ENCODE measurements at places on chromosomes 3 and 15. TPM values are rescaled to one million over a fixed set of nuclear protein-coding genes. Genes with fewer than 3 reads are reported as not detected.

Gene UBA7
- total RNA-seq: 41.9 TPM

- H3K4me1 ChIP-seq: peaks cover 24% of the 10 kb centered on the region
- H3K4me3 ChIP-seq: peak within 1 kb of the TSS; percentile 77
- H3K36me3 ChIP-seq: no peaks in the 10 kb centered on the region
- no peaks in the 10 kb centered on the region for H3K27me3 ChIP-seq
- DNase-seq: peak; percentile 99
- H3K27ac ChIP-seq: peak within 1 kb of the TSS; percentile 90
These were observed at the start of gene ADAM10 for GRCh38 chr15:58749532-58750337. Gene ADAM10, minus strand, starts transcription at chr15:58749707. Its CDS starts 173 bp downstream, at chr15:58749534.

DNA sequence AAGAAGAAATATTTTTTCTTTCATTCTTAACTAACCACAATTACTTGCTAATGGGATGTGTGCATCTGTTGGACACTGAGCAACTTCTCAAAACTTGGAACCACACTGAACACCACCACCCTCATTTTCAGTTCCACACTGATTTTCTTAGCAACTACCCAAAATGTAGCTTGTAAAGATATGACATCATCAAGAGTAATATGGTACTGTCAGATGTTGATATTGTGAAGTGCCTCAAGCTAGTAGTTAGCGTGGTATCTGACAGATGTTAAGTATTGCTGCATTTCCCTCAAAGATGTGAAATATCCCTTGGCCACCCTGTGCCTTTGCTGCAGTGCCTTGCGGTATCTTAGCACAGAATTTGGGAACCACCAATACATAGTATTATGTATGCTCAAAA lies 9.3 kb downstream of the RFTN1 start:
- H3K27ac ChIP-seq: no peak overlapping the region
- H3K4me1 ChIP-seq: no peaks in the 10 kb centered on the region
- H3K27me3 ChIP-seq: no peaks in the 10 kb centered on the region
- H3K36me3 ChIP-seq: no peaks in the 10 kb centered on the region
- DNase-seq: no peak

- no peaks in the 10 kb centered on the region for H3K36me3 ChIP-seq
- H3K4me3 ChIP-seq: no peak overlapping the region
- peaks cover 34% of the 10 kb centered on the region for H3K4me1 ChIP-seq
- no peak overlapping the region for H3K27ac ChIP-seq
- DNase-seq: no peak
- no peaks in the 10 kb centered on the region for H3K27me3 ChIP-seq
These were observed 22.9 kb downstream of the ANP32A start for GRCh38 chr15:68797599-68798345.

Gene BNIP2
- total RNA-seq: 90.1 TPM

- no peaks in the 10 kb centered on the region for H3K36me3 ChIP-seq
- no peak overlapping the region for H3K4me3 ChIP-seq
- H3K27me3 ChIP-seq: peaks cover 6% of the 10 kb centered on the region
- DNase-seq: no peak
- no peaks in the 10 kb centered on the region for H3K4me1 ChIP-seq
- H3K27ac ChIP-seq: no peak overlapping the region
These were observed 75.6 kb downstream of the IQCH start for GRCh38 chr15:67329984-67330733.

Gene DHX30
- 86.9 TPM for total RNA-seq

GRCh38 chr3:47469616-47470015 lies 6.1 kb downstream of the SCAP start:
- no peaks in the 10 kb centered on the region for H3K27me3 ChIP-seq
- DNase-seq: no peak
- H3K36me3 ChIP-seq: no peaks in the 10 kb centered on the region
- H3K27ac ChIP-seq: no peak overlapping the region
- no peak overlapping the region for H3K4me3 ChIP-seq

DNA sequence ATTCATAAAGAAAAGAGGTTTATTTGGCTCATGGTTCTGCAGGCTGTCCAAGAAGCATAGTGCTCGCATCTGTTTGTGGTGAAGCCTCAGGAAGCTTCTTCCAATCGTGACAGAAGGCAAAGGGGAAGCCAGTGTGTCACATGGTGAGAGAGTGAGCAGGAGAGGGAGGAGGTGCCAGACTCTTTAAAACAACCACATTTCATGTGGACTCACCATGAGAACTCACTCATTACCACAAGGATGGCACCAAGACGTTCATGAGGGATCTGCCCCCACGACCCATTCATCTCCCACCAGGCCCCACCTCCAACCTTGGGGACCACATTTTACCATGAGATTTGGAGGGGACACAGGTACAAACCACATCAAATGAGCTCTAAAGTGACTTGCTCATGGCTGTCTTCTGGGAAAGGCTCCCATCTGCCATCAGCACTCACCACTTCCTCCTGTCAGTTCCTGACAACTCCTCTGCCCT lies 327.3 kb upstream of the TLE3 start:
- no peak overlapping the region for H3K27ac ChIP-seq
- no peak overlapping the region for H3K4me3 ChIP-seq
- DNase-seq: no peak
- peaks cover 4% of the 10 kb centered on the region for H3K27me3 ChIP-seq
- no peaks in the 10 kb centered on the region for H3K36me3 ChIP-seq

Gene ZNF197
- 7.1 TPM for total RNA-seq

DNA sequence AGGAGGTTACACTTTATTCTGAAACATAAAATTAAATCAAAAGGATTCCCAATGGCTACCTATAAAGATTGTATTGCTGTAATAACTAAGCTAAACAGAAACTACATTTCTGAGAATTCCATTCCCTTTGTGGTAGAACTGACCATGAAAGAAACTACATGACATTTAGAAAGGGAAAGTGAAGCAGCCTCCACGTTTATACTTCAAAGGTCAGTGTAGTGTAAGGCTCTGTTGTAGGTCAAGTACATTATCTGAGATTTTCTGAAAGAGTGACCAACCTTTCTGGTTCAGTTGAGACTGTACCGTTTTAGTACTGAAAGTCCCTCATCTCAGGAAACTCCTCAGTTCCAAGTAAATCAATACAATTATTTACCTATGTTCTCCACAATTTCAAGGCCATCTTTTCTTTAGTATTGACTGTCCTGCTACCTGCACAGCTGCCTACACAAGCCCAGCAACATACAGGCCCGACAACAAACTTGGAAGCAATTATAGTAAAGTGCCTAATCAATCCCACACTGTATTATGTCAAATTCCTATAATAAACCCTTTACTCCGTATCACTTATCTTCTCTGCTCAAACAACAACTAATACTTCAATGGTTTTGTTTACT lies 343.0 kb downstream of the PLOD2 start:
- H3K36me3 ChIP-seq: no peaks in the 10 kb centered on the region
- H3K4me1 ChIP-seq: no peaks in the 10 kb centered on the region
- H3K27ac ChIP-seq: no peak overlapping the region
- H3K4me3 ChIP-seq: no peak overlapping the region

Gene C15orf62
- 0.38 TPM for total RNA-seq

Gene SI
- total RNA-seq: not detected

DNA sequence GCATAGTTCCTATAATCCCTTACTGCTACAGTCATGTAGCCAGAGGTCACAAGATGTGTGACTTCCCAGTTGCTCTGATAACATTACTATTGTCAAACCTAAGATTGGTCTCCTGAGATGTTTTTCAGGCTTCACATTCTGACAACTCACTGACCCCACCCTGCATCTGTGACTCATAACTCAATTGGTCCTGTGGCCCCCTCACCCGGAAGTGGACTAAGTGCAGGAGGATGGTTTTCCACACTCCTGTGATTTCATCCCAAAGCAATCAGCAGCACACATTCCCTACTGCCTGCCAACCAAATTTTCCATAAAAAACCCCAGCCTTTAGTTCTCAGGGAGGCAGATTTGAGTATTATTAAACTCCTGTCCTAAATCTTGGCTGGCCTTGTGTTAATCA lies 564.9 kb upstream of the ZNF385D start:
- H3K4me1 ChIP-seq: no peaks in the 10 kb centered on the region
- DNase-seq: no peak
- no peak overlapping the region for H3K27ac ChIP-seq
- no peaks in the 10 kb centered on the region for H3K36me3 ChIP-seq

- peaks cover 31% of the 10 kb centered on the region for H3K4me1 ChIP-seq
- peak overlapping the region; percentile 42 for H3K27ac ChIP-seq
- no peaks in the 10 kb centered on the region for H3K36me3 ChIP-seq
- no peaks in the 10 kb centered on the region for H3K27me3 ChIP-seq
These were observed 1.0 kb downstream of the UBE2E1 start for GRCh38 chr3:23806534-23807423.

DNA sequence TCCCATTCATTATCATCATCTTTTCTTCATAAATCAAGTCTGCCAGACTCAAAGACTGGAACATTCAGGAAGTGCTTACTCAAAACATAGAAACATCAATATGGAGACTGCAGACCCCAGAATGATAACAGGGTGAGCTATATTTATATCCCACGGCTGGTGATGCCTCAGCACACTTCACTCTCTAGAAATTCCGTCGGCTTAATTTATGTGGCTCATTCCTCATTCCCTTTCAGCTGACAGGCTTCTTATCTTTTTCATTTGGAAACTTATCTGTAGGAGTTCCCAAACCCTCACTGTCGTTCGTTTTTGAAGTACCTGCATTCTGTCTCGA lies 45.5 kb downstream of the RFTN1 start:
- no peaks in the 10 kb centered on the region for H3K27me3 ChIP-seq
- no peak for DNase-seq
- peak overlapping the region; percentile 78 for H3K27ac ChIP-seq
- no peaks in the 10 kb centered on the region for H3K36me3 ChIP-seq

Gene LEKR1
- 0.21 TPM for total RNA-seq

DNA sequence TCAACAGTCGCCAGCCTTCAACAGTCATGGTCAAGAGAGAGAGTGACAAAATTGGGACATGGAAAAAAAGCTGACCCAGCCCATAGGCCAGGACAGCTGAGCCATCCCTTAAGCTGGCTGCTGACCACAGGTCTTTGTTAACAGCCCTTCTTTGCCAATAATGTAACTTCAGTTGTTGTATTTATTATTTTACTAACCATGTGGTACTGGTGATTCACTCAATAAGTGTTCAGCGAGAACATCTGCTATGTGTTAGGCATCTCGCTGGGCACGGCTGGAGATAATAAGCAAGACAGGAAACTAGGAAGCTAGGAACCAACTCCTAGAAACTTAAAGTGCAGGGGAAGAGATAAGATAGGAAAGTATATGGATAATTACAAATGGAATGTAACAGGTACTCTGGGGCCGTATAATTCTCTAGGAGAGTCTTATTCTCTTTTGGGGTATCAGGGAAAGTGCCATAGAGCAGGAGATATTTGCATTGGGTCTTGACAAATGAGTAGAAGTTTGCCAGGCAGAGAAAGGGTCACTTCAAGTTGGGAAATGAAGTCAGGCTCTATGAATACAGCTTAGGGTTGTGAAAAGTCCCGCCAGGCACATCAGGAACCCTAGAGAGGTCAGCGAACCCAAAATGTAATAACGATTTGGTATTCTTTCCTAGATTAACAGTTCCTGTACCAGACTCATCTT lies 84.0 kb upstream of the TRA2B start:
- no peak overlapping the region for H3K4me3 ChIP-seq
- no peaks in the 10 kb centered on the region for H3K4me1 ChIP-seq
- no peak for DNase-seq
- no peak overlapping the region for H3K27ac ChIP-seq

DNA sequence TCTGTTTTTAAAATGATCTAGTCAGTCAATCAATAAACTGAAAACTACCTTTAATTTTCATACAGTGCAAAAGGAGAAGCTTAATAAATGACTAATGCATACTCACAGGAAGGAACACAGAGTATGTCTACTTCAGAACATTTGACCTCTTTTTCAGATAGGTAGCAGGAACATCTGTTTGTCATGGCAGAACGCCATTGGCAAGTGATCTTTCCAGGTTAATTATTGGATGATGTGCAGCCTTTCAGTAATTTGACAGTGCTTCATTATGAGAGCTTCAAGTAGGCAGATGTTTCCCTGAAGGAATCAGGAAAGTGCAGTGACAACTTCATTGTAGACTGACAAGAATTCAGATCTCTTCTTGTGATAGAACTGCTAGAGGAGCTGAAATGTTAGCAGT lies 325.0 kb downstream of the OTOL1 start:
- no peaks in the 10 kb centered on the region for H3K4me1 ChIP-seq
- H3K36me3 ChIP-seq: no peaks in the 10 kb centered on the region
- no peaks in the 10 kb centered on the region for H3K27me3 ChIP-seq
- DNase-seq: no peak

Gene CCR1
- not detected for total RNA-seq

DNA sequence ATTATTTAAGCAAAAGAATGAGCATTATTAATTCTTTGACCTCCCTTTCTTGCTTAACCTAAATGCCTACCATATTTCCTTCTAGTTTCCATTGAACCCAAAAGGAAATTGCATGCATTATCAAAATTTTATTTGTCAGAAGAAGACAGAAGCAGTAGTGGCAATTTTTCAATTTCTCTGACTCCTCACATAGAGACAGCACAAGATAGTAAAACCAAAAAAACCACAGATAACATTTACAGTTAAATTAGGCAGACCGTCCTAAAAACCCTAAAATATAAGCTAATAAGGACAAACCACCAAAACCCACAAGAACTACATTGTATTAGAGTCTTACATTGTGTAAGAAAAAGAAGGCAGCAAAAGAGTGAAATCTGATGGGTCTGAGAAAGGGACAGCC lies 27.1 kb downstream of the GOLGB1 start:
- H3K36me3 ChIP-seq: peaks cover 34% of the 10 kb centered on the region
- no peak for DNase-seq
- no peaks in the 10 kb centered on the region for H3K4me1 ChIP-seq
- no peak overlapping the region for H3K4me3 ChIP-seq

DNA sequence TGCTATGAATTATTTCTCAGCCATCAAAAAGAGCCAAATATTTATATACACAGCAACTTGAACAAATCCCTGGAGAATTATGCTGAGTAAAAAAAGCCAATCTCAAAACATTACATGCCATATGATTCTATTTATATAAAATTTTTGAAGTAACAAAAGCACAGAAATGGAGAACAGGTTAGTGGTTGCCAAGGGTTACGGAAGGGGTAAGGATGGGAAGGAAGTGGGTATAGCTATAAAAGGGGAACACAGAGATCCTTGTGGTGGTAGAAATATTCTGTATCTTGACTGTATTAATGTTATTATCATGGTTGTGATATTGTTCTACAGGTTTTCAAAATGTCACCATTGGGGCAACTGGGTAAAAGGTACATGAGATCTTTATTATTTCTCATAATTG lies 62.3 kb upstream of the ASB14 start:
- H3K27me3 ChIP-seq: no peaks in the 10 kb centered on the region
- H3K27ac ChIP-seq: no peak overlapping the region
- H3K36me3 ChIP-seq: no peaks in the 10 kb centered on the region

GRCh38 chr15:96276438-96277210 lies 53.9 kb upstream of the NR2F2 start:
- no peaks in the 10 kb centered on the region for H3K36me3 ChIP-seq
- H3K4me3 ChIP-seq: no peak overlapping the region
- DNase-seq: peak; percentile 40
- H3K27ac ChIP-seq: peak overlapping the region; percentile 7
- H3K4me1 ChIP-seq: peaks cover 41% of the 10 kb centered on the region

Gene TRIM42
- total RNA-seq: not detected

GRCh38 chr3:57961828-57962447 lies 46.3 kb upstream of the FLNB start:
- no peak overlapping the region for H3K4me3 ChIP-seq
- peak; percentile 58 for DNase-seq
- no peaks in the 10 kb centered on the region for H3K27me3 ChIP-seq
- H3K4me1 ChIP-seq: peaks cover 17% of the 10 kb centered on the region
- no peaks in the 10 kb centered on the region for H3K36me3 ChIP-seq
- no peak overlapping the region for H3K27ac ChIP-seq

Data from endothelial cell of umbilical vein (primary cell).